ENCODE measurements at places on chromosomes 3 and 15. TPM values are rescaled to one million over a fixed set of nuclear protein-coding genes. Genes with fewer than 3 reads are reported as not detected.

GRCh38 chr3:96700322-96701315 lies 113.8 kb upstream of the EPHA6 start:
- DNase-seq: no peak

NEK10 gene
- total RNA-seq: 2.8 TPM

RPS17 gene
- total RNA-seq: 1,658 TPM

- peak; percentile 45 for DNase-seq
Measured at GRCh38 chr15:66778716-66779115, 76.7 kb downstream of the SMAD6 start.

DNA sequence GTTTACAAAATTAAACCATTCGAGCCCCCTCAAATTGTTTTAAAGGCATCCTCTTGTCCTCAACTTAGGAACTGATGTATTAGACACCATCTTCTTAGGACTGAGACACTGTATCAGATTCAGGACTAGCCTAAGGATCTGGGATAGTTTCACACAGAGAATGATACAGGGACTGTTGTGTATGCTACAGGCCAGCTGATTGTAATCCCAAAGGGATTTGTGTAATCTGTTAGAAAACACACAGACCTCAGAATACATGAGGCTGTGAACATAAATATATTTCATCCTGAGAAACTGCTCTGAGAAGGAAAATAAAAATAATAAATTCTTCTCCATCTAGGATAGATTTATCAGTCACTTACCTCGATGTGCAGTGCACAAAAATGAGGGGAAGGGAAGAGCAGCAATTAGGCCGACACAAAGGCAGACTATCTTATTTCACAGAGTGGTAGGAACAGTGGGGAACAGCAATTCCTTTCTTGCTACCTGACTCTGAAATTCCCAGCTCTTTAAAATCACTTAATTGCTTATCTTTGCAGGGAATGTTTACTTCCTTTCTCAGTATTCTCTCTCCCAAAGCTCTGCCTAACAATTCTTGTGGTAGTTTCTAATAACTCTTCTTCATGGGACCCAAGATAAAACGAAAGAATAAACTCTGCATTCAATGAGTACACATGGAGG lies 322.5 kb downstream of the MAGI1 start:
- DNase-seq: no peak

CD200 gene
- 9.3 TPM for total RNA-seq

GRCh38 chr3:102069211-102069662 lies 219.9 kb downstream of the NFKBIZ start:
- no peak for DNase-seq

DNA sequence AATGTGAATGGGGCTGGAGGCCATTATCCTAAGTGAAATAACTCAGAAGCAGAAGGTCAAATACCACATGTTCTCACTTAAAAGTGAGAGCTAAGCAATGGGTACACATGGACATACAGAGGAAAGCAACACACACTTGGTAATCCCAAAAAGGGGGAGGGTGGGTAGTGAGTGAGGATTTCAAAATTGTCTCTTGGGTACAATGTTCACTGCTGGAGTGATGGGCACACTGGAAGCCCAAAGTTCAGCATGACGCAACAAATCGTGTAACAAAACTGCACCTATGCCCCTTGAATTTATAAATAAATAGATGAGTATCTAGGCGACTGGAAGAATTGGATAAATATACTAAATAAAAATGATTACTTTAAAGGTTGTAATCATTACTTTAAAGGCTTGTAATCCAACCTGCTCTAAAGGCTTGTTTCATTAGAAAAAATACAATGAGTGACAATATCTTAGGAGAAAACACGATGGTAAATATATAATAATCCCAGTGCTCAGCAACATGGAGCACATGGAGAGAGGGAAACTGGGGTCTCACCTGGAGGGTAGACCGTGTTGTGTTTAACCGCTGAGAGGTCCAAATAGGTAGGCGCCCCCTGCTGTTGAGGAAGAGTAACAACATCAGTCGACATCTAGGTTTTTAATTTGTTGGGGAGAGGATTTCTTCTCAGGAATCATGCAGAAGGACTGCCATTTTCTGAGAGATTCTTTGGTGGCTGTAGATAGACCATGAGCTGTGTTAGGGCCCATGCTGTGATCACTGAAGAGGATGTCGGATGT lies 78.5 kb upstream of the ROBO1 start:
- DNase-seq: no peak

RBP2 gene
- total RNA-seq: not detected

- no peak for DNase-seq
Measured at GRCh38 chr3:192296845-192297244, 430.5 kb downstream of the FGF12 start.

DNA sequence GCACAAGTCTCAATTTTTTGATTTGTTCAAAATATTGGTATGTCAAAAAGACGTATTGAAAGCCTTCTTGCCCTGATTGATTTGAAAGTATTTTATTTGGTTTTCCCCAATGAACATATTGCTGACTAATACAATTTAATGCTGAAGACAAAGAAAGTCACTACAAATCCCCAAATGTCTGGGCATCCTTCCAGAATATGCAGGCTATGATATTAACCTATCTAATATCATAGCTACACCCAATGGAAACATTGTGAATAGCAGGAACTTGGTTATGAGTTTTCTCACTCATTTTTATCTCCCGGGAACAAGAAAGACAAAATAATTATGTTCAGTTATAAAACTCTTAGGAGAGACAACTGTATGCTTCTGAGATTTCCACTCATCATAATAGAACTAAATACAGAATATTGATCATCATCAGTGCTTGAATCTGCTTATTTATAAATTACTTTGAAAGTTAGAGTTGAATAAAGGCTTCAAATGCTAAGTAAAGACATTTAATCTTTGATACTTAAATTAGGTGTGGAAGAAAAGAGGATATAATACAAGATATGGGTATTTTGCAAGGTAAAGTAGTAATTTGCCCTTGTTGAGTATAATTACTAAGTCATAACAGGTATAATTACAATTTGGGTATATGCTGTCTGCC lies 483.9 kb downstream of the RBMS3 start:
- DNase-seq: no peak

C3orf85 gene
- total RNA-seq: not detected

GRCh38 chr3:33883538-33883950 lies 85.1 kb downstream of the PDCD6IP start:
- no peak for DNase-seq

- no peak for DNase-seq
Measured at GRCh38 chr3:6216135-6217026, 644.5 kb upstream of the GRM7 start.

Measured in spleen (tissue), 13 donors.